Epithelial cell of proximal tubule (primary cell): ENCODE measurements at places on chromosomes 11 and 22.
A peak's percentile ranks its signal among the peaks of the same experiment; 100 is the strongest.

- peak; percentile 93 for DNase-seq
Measured at GRCh38 chr11:80146232-80146631, 705.4 kb upstream of the TENM4 start.

DNA sequence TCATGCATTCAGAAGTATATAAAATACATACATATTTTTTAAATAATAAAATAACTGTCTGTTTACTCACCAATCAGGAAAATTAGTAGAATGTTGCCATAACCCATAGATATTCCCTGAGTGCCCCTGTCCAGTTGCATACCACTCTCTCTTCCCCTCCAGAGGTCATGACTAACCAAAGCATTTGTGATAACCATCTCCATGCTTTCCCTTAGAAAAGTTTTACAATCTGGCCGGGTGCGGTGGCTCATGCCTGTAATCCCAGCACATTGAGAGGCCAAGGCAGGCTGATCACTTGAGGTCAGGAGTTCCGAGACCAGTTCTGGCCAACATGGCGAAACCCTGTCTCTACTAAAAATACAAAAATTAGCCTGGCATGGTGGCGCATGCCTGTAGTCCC is 33.2 kb upstream of the LDHA start:
- DNase-seq, result no peak

DNA sequence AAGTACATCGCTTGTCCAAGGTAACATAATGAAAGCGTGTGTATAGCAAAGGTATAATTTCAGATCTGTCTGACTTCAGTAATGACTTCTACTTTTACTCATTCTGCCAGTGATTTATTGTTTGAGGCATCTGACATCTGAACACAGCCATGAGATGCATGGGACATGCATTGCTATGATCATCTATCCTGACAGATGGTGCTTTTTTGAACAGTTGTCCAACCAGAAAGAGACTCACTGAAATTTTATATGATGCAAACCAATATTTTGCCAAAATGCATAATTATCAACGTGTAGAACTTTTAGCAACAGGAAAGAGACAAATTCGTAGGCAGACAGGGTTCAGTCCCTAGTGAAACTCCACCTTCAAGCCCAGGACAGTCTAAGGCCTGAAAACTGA is 19.6 kb downstream of the OR5M3 start:
- DNase-seq, result no peak

DNA sequence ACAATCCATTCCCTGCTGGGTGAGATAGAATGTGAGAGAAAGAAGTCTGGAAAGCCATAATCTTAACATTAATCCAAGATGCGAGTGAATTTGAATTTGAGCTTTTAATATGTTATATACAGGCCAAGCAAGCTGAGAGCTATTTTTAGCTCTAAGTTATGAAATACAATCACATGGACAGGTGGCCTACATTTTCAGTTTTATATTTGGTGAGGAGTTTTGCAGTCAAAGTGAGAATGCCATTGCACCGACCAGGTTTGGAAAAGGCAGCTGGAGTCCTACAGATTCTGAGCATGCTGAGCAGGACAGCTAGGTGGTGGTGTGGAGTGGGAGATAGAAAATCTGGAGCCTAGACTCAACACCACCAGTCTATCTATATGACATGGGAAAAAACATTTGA is 12.0 kb downstream of the OR5B21 start:
- no peak for DNase-seq

DNA sequence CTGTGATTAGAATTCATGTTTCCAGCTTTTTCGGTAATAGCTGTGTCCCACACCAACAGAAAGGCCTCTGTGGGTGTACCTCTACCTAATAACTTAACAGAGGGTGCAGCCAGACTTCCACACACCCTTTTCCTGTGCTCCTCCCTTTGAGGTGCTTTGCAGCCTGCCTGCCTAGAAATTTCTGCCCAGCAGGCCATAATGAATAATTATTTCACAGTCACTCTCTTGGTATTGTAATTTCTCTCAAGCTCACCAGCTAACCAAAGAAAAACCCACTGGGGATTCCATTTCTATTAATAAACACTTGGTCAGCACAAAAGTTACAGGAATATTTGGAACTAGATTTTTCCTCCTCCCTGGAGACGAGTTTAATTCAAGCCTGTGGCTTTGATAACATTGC is 13.3 kb downstream of the WT1 start:
- no peak for DNase-seq

GRCh38 chr22:35023692-35024363 is 42.1 kb upstream of the ISX start:
- no peak for DNase-seq

GRCh38 chr22:45155050-45155840 is 8.5 kb upstream of the NUP50 start:
- DNase-seq, result no peak

GRCh38 chr11:84129961-84130576 is 843.9 kb upstream of the CCDC90B start:
- DNase-seq, result no peak

- DNase-seq, result no peak
Measured at GRCh38 chr11:134508219-134508990, 96.4 kb upstream of the B3GAT1 start.
